ENCODE measurements at places on chromosomes 11 and 22. TPM values are rescaled to one million over a fixed set of nuclear protein-coding genes. Genes with fewer than 3 reads are reported as not detected.

GRCh38 chr11:96130061-96130620, 206.2 kb upstream of the MTMR2 start:
- no peak for DNase-seq

DNA sequence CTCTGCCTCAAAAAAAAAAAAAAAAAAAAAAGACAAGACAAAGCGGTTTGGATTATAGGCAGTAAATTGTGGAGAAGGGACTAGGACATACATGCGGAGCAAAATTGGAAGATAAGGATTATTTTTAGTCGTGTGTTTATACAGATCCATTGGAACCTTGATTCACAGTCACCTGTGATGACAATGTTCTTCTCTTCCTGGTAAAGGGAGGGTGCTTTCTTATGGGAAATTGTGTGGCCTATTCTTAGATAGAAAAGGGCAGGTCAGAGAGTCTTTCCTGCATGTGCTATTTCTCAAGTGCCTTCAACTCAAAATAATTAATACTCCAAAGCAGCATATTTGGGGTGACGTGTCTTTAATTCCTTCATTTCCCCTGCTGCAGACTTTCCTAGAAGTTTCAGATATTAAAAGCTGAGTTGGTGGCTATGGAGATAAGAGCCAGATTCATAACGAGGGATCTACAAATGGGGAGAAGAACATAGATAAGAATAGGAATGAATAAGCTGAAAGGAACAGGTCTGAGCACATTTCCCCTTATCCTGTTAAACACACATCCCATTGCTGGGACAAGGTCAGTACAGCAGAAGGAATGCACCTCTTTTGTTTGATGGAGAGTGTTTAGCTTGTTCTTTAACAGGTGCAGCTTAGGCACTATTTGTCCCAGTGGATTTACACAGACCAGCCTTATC, 22.5 kb downstream of the GSTT2B start:
- no peak for DNase-seq

DNA sequence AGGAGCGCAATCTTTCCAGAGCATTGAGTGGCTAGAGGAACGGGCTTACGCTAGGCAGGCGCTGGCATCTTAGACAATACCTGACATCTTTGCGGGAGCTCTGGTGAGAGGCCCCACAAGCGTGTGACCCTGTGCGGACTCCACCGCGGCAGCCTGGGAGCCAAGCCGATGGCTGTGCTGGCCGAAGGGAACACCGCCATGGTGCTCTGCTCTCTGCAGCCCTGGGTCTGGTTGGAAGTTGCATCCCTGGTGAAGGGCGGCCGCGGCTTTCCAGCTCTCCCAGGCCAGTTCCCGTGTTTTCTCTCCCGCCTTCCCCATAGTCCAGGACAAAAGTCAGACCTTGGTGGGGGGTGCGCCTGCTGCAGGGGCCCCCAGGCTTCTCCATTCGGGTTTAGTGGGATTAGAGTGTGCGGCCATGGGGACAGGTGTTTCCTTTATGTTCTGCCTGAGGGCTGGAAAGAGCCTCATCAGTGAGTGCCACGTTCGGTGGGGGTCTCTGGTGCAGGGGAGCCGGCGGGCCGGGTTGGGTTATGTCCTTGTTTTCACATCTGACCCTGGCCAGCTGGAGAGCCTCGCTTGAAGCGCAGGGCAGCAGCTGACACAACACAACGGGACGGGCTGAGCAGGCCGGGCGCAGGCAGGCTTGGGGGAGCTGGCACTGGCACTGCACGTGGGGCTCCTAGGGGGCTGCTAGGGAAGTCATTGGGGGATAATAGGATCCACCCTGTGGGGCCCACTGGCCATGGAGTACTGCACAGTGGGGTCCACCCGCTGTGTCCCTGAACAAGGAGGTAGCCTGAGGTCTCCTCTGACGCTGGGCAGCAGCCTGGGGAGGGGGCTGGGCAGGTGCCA, 94.8 kb downstream of the KCNQ1 start:
- peak; percentile 98 for DNase-seq

FLRT1 gene
- 0.76 TPM for total RNA-seq

PKDREJ gene
- total RNA-seq, result not detected

DNA sequence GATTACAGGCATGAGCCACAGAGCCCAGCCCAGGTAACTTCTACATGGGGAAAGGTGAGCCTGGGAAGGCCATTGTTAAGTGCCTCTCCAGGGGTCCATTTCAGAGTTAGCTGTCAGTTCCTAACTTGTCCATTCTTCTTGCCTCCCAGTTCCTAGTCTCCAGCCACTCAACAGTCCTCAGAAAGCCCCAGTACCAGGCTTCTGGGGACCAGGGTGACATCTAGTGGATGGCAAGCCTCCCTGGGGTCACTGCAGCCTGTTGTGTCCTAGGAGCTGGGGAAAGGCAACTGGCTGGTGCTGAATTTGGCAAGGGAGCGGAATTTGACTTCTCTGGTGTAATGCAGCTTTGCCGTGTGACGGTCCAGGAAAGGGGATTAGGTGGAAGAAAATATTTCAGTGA, 2.1 kb downstream of the LGALS12 start:
- no peak for DNase-seq

SPDYC gene
- not detected for total RNA-seq

DNA sequence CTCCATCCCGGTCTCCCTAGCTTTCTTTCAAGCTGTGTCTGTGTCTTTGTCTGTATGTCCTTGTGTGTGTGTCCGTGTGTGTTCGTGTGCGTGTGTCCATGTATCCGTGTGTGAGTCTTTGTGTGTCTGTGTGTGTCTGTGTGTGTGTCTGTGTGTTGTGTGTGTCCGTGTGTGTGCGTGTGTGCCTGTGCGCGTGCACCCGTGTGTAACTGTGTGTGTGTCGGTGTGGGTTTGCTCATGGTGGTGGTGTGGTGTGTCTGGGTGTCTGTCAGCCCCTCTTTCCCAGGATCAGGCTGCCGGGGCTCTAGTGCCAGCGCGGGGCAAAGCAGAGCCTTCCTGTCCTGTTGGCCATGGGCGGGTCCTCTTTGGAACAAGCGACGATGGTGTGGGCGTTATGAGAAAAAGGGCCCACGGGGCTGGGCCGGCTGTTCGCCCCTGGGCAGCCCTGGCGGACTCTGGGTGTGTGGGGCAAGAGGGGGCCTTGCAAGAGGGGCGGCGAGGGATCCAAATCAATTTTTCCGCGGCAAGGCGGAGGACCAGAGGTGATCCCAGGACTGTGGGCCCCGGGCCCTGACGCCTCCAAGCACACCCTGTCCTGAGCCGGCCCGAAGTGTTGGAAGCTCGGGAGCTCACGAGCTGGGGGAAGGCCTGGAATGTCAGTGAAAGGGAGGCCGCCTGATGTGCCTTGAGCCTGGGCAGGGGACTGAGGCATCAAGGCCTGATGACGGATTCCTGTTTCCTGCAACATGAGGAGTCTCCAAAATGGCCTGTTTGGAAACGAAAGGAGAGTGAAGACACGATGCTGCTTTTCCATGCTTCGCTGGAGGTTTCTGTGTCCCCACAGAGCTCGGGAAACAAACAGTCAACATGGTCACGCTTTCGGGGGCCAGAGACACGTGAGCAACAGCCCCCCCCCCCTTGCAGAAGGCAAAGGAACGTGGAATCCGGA, 3929.2 kb upstream of the OR11H1 start:
- DNase-seq, result no peak

GRCh38 chr22:27994481-27995331, 75.7 kb upstream of the PITPNB start:
- DNase-seq, result no peak

DNA sequence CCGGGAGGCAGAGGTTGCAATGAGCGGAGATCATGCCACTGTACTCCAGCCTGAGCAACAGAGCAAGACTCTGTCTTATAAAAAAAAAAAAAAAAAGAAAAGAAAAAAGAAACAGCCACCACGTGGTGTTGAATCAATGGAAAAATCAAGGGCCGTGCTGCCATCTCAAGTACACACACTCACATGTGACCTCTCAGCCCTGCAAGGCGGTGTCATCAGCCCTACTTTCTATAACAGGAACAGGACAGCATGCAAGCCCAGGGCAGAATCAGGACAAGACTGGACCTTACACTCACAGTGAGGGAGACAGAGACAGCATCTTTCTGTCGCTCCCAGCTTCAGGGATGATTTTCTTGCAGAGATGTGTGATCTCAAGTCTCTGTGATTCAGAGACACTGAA, 179.6 kb downstream of the MPPED1 start:
- DNase-seq, result no peak

DNA sequence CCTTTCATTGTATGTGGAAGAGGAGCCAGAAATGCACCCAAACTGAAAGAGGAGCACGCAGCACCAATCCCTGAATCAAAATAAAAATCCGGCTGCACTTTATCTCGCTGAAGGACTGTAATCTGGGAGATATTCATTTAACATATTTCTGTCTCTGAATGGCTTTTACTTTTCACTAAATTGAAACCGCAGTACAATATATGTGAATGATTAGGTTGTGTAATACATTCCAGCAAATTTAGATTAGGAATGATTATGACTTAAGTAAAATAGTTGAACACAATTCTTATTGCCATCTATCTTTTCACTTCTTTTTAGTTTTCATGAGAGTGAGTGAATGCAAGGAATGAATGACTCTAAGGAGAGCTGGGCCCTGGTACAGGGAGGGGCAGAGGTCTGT, 232.1 kb downstream of the ST3GAL4 start:
- no peak for DNase-seq

- DNase-seq, result peak; percentile 13
These were observed 9.4 kb downstream of the PIM3 start for GRCh38 chr22:49969751-49970527.

DNA sequence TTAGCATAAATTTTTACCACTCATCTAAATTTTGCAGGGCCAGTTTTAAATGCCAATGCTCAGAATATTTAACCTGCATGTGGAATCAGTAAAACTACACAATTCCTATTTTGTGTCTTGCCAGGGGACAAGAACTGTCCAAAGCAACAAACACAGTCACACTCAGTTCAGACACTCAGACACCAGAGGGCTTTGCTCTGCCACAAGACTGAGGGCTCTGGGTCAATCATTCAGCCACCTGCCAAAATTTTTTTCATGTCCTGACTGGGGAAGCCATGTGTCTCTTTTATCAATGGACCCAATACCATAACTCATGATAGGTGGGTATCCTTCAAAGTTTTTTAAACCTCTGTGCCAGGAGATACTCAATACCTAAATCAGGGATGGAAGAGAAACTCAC, 304.0 kb upstream of the ANO3 start:
- no peak for DNase-seq

DNA sequence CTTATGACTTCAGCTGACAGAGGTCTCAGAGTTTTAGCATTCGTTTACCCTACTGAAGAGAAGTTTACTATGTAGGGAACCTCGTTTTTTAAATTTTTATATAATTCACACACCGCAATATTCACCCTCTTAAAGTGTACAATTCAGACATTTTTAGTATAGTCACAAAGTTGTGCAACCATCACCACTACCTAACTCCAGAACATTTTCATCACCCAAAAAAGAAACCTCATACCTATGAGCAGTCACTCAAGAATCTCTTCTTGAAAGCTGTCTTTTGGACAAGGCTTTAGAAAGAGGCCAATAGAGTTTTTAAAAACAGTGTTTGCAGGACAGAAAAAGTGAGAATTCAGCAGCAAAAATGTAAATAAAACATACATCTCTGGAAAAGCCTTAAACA, 39.5 kb upstream of the CLNS1A start:
- DNase-seq, result no peak

GRCh38 chr11:132072858-132073211, 702.4 kb downstream of the NTM start:
- DNase-seq, result no peak

- no peak for DNase-seq
These were observed at the start of gene OR52K1 for GRCh38 chr11:4482445-4482844. TSS of gene OR52K1 (plus strand) at chr11:4482646. CDS start at chr11:4488901, 6,255 bp downstream.

DNA sequence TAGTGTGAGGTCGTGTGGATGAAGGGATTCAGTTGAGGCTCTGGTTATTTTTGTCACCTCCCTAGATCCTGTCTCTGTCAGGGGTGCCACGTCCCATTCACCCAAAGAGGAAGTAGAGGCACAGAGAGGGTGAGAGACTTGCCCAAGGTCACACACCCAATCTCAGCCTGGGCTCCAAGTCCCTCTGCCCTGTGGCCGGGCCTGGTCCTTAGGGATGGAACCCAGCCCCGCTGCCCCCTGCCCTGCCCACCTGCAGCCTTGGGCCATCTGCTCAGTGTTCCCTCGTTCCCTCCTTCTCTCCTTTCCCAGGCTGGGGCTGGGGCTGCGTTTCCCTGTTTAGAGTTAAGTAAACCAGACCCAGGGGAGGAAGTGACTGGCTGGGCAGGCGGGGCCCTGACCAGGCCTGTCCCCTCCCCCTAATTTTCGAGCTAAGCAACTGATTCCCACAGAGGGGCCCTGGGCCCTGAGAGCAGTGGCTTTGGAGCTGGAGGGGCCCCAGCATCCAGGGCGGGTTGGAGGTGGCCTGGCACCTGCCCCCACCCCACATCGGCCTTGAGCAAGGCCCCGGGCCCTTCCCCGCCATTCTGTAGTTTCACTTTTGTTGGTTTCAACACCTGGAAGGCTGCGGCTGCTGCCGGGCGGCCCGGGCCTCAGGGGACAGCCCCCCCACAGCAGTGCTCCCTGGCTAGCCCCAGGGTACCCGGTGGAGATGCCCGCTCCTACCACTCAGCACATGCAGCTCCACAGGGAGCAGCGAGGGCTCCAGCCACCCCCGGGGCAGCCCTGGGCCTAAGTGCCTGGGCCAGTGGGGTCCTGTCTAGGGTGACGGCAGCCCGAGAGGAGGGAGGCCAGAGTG, 1.5 kb downstream of the TCIRG1 start:
- DNase-seq, result peak; percentile 70

PTGDR2 gene
- not detected for total RNA-seq

MUC5B gene
- total RNA-seq, result not detected

- DNase-seq, result no peak
These were observed 340.7 kb downstream of the MIAT start for GRCh38 chr22:26998129-26998528.

Measured in SJCRH30 (cell line).